ENCODE measurements at places on chromosomes 12 and 14.
A peak's percentile ranks its signal among the peaks of the same experiment; 100 is the strongest.

GRCh38 chr12:96698965-96699364, 208.1 kb upstream of the NEDD1 start:
- no peak for DNase-seq

DNA sequence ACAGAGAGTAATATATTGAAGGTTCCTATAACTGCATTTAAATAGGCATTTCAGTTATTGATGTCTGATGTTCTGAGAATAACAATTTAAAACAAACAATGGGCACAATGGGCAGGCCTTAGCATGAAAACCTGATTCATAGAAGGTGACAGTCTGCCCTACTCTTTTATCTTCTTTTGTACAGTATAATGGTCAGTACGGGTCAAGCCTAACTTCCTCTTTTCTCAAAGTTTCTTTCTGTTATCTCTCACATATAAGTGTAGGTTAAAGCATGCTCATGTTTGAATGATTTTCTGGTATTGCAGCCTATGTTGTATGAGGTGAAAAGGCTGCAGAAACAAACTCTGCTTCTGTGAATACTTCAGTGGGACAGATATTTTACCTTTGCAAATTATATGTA, 14.2 kb downstream of the FKBP3 start:
- DNase-seq = no peak

DNA sequence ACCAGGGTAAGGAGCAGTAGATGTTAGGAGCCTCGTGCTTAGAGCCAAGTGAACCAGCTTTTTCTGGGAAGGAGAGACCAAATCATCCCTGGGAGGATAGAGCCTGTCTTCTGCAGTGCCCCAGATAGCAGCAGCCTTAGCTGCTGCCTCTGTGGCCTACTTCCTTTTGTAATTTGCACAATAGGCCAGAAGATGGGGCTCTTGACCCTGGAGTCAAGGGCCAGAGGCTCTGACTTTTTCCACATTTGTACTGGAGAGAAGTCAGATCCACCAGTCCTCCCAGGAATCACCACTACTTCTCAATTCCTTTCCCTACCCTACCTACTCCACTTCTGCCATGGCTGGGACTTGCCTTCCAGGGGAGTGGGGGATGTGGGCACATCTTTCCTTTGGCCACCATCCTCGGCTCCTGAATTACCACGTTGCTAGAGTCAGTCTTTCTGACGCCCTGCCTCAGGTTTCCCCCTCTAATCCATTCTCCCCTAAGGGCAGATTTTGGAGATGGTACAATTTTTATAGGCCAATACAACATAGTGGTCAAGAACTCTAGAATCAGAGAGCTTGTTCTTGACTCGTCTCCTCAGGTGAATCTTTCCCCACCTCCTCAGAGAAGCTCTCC, 3.3 kb upstream of the SLC4A8 start:
- peak; percentile 72 for DNase-seq

GRCh38 chr14:58297412-58297761, 968 bp upstream of the ARID4A start:
- no peak for DNase-seq

GRCh38 chr12:54421175-54421878, 2.3 kb upstream of the ITGA5 start:
- DNase-seq = no peak

- no peak for DNase-seq
Measured at GRCh38 chr12:93200291-93200917, 177.3 kb upstream of the NUDT4 start.

DNA sequence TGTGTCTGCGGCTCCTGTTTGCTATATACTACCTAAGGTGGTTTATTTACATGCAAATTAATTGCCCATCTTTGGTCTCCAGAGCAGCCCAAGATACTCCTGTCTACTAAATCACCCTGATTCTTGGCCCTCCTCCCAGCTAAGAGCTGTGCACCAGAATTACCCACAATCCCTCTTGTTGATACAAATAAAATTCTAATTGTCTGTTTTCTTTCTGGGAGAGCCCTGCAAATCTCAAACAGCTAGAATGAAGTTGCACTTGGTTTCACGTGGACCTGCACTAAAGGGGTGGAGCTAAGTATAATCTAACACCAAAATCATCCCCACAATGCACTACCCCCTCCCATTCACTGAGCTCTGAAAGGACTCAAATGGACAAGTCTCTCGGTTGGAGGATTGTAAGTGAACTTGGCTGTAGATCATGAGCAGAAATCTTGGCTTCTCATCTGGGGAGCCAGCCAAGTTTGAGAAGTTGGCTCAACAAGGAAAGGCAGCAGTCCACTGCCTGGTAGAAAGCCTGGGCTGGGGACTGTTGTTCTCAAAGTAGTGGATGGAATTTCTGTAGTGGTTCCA, 6.6 kb downstream of the MAX start:
- no peak for DNase-seq

DNA sequence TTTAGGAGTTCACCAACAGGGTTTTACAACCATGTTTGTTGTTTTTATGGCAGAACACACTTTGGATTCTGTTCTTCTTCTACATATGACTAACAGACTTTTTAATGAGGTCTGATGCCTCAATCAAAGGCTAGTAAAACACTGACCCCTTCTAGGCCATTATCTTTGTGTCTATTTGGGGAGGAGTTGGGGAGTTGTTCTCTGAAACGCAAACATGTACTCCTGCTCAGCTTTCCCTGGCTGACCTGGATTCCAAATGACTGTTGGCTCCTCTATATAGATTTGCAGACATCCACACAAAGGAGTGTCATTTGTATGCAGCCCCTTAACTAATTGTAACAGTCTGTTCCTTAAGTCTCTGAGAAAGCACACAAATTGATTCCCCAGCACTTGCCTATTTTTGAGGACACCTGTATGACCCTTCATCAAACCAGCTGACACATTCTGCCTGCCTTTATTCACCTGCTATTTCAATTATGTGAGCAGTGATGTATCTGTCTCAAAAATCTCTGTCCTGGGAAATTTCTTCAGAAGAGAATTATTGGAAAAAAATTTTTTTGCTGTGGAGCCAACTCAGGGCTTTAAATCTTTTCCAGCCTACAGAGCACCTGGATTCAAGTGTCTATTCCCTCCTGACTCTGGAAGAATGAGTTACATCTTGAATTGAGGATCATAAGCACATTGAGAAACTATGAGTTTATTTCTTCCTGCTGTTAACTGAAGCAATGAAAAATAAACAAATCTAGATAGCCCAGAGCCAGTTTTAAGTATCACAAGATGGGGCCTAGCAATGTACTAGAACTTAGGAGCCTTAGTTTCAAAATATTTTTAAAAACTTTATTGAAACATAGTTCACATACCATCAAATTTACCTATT, 417.2 kb downstream of the RAD51B start:
- DNase-seq = no peak

DNA sequence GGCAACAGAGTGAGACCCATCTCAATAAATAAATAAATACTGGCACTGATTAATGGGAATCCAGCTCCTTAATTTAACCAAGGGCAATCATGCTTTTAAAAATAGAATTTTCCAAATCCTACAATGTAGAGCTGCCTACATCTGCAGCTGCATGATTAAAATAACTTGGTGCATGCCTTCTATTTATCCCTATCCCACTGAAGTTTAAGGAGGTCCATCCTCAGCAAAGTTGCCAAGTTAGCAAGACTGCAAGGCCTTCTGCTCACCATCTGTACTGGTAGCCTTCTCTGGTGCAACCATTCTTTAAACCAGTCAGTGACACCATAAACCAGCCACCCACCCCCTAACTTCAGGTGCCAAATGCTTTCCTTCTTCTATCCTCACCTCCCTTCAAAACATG, 226.1 kb downstream of the ITPR2 start:
- no peak for DNase-seq

GRCh38 chr14:96001866-96002497, 37.2 kb upstream of the C14orf132 start:
- no peak for DNase-seq

GRCh38 chr12:73136386-73136785, 864.2 kb downstream of the TRHDE start:
- no peak for DNase-seq

All from CD4-positive, CD25-positive, alpha-beta regulatory T cell (primary cell).